Pulmonary artery endothelial cell (primary cell): ENCODE measurements at places on chromosomes 2 and 18. TPM values are rescaled to one million over a fixed set of nuclear protein-coding genes. Genes with fewer than 3 reads are reported as not detected.

FOXI3 gene
- total RNA-seq = not detected in 2 replicates

TSPYL6 gene
- total RNA-seq = not detected in 2 replicates

EMILIN2 gene
- 8.2 and 11.8 TPM in 2 replicates for total RNA-seq

ACVR1C gene
- 0.07 TPM in 2 replicates for total RNA-seq

PAIP2B gene
- 0.40 and 1.2 TPM in 2 replicates for total RNA-seq

GPR39 gene
- total RNA-seq = 0.04 TPM in 1 of 2 replicates, not detected in the other

REG3G gene
- not detected in 2 replicates for total RNA-seq

ABCG5 gene
- total RNA-seq = not detected in 2 replicates

CCDC148 gene
- total RNA-seq = 0.28 TPM in 1 of 2 replicates, not detected in the other

POLE4 gene
- total RNA-seq = 17.7 and 23.1 TPM in 2 replicates
